CD4-positive, alpha-beta T cell treated with Interleukin-4 for 1 hour (primary cell): ENCODE measurements at places on chromosomes 5 and 9.

DNA sequence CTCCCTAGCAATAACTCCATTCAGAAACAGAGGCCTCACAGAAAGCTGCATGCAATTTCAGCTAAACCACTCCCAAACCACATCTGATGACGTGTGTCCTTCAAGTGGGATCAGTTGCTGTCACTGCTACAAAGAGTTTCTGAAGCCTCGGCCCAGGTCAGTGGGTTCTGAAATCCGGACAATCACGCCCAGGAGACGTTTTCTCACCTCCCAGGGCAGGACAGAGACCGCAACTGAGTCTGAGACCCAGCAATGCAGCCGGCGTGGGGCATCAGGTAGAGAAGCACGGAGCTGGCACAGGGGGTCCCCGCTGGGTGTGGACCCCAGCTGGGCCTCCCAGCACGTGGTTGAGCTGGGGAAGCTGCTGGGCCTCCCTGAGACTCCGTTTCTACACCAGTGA is 2.6 kb upstream of the UBE2QL1 start:
- no peak for DNase-seq

GRCh38 chr9:223152-223551 is 8.5 kb downstream of the DOCK8 start:
- no peak for DNase-seq

- no peak for DNase-seq
Observed at GRCh38 chr9:33884856-33885701, 68.1 kb downstream of the UBE2R2 start.

- DNase-seq, result no peak
Observed at GRCh38 chr9:22954964-22955363, 508.3 kb downstream of the DMRTA1 start.

GRCh38 chr9:135098400-135099105 is 11.1 kb downstream of the OLFM1 start:
- DNase-seq, result no peak
